ENCODE measurements at places on chromosomes 16 and 17.

DNA sequence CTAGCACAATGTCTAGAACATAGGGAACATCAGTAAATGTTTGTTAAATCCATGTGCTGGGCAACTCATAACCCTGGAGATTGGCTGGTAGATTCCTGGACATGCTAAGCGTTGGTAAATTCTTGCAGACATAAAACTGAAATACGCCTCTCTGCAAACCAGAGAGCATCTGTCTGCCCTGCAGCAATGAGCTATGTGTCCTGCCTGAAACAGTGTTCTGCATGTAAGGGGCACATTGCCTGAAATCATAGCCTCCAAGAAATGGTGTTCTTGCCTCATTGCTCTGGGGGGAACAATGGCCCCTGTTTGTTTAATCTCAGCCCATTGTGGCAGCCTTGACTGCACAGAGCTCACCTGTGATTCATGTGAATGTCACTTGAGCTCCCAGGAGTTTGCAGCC, 113.5 kb upstream of the CCL2 start:
- no peak for DNase-seq

DNA sequence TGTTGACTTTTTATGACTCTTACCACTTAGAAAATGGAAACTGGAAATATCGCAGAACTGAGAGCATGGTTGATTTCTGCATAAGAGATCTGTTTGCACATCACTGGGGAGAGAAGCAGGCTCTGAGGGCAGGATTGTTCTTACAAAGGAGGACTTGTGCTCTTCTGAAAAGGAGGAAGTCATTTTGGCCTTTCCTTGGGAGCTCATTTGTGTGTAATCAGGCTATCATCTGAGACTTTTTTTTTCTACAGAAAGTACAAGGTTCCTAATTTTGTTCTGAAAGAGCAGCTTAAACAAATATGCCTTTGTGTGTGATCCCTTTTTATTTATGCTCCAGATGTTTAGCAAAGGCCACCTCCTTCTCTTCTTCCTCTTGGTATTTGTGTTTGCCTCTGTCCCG, 145.7 kb upstream of the CACNG5 start:
- DNase-seq, result no peak

DNA sequence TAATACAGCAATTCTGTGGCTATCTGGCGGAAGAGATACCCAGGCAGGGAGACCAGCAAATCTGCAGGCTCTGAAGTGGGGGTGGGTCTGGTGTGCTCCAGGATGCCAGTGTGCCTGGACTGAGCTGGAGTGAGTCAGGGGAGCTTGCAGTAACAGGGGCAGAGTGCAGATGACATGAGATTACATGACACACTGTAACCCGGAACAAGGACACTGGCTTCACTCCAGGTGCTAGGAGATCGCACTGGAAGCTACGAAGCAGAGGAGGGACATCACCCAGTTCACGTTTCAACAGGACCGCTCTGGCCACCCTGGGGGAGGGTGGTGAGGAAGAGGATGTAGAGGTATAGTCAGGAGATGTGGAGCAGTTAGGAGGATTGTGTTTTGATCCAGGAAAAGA, 475.6 kb downstream of the CDH13 start:
- no peak for DNase-seq

- no peak for DNase-seq
Observed at GRCh38 chr17:17151962-17152361, 54.2 kb downstream of the PLD6 start.

DNA sequence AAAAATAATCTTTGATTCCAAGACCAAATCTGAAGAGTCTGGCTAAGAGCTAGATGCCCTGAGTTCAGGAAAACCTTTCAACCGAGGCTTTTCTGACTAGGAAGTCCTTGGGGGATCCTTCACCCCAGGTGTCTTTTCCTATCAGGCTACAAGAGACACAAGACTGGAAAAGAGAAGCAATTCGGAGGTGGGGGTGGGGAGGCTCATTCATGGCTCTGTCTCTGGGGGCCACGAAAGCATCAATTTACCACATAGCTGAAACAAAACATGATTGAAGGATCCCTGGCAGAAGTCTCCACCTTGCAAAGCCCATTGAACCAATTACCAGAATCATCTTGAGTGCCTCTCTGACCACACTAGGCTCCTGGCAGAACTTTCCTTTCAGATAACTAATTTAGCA, 239.8 kb upstream of the SALL1 start:
- DNase-seq, result no peak

DNA sequence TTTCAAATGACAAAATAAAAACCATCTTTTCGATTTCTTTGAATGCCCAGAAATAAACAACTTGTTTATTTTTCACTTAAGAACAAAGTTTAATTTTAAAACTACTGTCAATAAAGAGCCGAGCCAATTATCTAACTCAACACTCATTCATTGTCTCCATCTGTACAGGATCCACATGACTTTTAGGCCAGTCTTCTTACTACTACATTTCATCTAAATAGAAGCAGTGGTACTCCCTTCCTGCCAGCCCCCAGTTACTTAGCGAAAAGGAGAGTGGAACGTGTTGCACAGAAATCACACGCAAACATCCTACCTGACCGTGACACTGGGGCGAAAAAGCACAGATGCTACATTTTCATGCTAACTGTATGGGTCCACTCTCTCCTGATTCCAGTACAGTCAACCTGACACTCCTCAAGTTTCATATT, 1.2 kb downstream of the GNA13 start:
- DNase-seq, result no peak

DNA sequence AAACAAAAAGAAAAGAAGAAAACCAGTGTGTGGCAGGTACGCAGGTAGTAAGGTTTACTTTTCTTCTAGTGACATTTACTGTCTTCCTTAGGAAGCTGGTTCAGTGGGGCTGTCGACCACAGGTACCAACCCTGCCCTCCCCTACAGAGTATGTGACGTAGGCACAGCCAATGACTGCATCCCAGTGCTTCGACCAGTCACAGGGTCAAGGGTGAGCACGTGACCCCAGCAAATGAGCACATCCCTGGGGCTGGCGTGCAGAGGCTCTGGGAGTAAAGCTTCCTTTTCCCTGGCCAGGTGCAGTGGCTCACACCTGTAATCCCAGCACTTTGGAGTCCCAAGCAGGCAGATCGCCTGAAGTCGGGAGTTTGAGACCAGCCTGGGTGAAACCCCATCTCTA, 38.9 kb upstream of the PLCG2 start:
- DNase-seq, result peak; percentile 35

Measured in activated B cell treated with CpG ODN at 0.5 μM for 24 hours (primary cell).